ENCODE measurements at places on chromosomes 5 and 9.

DNA sequence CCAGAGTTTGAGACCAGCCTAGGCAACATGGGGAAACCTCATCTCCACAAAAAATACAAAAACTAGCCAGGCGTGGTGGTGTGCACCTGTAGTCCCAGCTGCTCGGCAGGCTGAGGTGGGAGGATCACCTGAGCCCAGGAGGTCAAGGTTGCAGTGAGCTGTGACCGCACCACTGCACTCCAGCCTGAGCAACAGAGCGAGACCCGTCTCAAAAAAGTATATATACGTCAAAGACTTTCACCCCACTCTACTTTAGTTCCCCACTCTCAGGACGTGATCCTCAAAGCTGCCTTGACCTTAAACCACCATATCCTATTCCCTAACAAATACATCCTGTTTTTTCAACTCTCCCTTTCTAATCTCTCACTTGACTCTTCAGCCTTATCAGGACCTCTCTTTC, 41.0 kb downstream of the PCDHGC5 start:
- no peak for ATAC-seq

DNA sequence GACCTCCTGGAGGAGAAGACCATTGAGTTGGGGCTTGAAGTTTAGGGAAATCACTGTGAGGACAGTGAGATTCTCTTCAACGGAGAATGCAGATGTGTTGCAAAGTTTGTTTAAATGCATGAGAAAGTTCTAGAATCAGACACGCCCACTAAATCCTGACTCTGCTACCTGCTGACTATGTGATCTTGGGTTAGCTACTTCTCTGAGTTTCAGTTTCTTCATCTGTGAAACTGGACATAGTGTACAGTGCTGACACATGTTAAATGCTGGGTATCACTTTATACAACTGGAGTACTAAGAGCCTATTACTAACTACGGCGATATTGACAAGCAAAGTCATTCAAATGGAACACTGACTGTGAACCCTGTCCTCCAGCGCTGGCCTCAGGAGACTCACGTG, 255.5 kb downstream of the HSPA4 start:
- no peak for ATAC-seq

DNA sequence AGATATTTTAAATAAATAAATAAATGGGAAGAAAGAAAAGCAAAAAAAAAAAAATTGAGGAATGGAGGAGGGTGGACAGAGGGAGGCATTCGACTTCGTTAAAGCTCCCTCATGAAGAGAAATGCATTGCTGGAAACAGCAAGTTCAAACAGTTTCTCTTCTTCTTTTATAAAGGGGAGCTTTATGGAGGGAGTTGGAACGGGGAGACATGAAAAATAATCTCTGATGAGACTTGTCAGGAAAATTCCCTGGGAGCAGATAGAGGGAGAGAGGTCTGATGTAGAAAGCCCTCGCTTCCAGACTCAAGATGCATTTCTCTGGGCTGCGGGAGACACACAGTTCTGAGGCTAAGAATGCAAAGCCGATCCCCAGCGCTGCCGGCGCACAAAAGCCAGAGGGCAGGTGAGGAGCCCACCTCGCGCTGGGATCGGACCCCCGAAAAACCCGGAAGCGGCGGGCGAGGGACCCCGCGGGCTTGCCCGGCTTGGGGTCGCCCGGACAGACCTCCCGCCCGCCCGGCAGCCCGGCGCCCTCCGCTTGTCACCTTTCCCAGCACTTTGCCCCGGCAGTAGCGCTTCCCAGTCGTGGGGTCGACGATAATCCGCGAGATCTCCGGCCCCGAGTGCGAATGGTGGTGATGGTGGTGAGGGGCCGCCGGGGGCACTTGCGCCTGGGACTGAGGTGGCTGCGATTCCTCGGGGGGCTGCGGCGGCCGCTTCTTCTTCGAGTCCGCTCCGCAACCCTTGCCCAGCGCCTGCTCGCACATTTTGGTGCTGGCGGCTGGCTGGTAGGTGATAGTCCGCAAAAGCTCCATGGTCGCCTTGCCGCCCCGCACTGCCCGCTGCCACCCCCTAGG, 512 bp downstream of the PLK2 start:
- ATAC-seq: no peak

DNA sequence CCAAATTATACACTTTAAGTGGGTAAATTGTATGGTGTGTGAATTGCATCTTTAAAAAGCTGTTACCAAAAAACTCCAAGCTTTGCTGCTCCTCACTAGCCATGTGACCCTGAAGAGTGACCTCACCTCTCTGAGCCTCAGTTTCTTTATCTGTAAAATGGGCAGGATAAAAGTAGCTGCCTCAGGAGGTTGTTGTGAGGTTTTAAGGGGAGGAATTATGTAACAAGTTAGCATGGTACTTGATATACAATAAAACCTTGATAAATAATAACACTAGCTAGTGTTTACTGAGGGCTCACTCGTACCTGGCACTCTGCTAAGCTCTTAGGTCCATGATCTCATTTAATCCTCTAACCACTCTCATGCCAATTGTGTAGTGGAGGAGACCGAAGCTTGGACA, 19.0 kb upstream of the PHF19 start:
- ATAC-seq: no peak

GRCh38 chr9:115520646-115521045, 402.7 kb upstream of the TNC start:
- ATAC-seq: no peak

DNA sequence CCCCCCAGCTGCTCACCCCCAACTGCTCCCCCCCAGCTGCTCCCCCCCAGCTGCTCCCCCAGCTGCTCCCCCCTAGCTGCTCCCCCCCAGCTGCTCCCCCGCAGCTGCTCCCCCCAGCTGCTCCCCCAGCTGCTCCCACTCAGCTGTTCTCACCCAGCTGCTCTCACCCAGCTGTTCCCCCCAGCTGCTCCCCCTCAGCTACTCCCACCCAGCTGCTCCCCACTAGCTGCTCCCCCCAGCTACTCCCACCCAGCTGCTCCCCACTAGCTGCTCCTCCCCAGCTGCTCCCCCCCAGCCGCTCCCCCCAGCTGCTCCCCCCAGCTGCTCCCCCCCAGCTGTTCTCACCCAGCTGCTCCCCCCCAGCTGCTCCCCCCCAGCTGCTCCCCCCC, 22.8 kb upstream of the AHRR start:
- no peak for ATAC-seq

- no peak for ATAC-seq
These were observed 91.8 kb upstream of the DAPK1 start for GRCh38 chr9:87405677-87406542.

DNA sequence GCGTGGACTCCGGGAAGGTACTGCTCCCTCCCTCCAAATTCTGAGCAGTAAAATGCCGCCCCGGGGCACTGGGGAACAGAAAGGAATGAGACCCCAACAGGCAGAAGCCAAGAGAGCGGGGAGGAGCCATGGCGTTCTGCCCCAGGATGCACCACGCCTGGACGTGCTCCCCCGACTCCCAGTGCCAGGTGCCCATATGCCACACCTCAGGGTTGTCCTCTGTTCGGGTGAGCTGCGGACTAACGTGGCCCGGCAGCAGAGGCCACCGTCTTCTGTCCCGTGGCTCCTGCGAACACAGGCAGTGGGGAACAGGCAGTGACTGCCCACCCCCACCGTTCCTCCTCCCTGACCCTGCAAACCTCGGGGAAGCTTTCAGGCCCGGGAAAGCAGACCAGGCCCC, 4.8 kb downstream of the SURF6 start:
- no peak for ATAC-seq

DNA sequence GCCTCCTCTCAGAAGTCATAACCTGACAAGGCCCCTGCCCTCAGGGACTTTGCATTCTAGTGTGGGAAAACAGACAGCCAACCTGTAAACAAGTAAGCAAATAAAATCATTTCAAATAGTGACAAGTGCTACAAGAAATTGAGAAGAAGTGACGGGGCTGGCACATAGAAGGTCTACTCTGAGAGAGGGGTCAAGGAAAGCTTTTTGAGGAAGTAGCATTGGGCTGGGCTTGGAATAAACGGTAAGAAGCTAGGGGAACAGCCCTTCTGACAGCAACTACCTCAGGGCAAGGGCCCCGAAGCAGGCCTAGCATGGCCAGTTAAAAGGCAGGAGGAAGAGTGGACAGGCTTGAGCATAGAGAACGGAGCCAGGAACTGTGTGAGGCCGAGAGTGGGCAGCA, 4.8 kb upstream of the SLC2A8 start:
- no peak for ATAC-seq

- peak; percentile 88 for ATAC-seq
These were observed 20.5 kb downstream of the SEMA4D start for GRCh38 chr9:89477384-89477783.

GRCh38 chr5:76641514-76642120, 18.4 kb upstream of the F2RL2 start:
- ATAC-seq: peak; percentile 30

DNA sequence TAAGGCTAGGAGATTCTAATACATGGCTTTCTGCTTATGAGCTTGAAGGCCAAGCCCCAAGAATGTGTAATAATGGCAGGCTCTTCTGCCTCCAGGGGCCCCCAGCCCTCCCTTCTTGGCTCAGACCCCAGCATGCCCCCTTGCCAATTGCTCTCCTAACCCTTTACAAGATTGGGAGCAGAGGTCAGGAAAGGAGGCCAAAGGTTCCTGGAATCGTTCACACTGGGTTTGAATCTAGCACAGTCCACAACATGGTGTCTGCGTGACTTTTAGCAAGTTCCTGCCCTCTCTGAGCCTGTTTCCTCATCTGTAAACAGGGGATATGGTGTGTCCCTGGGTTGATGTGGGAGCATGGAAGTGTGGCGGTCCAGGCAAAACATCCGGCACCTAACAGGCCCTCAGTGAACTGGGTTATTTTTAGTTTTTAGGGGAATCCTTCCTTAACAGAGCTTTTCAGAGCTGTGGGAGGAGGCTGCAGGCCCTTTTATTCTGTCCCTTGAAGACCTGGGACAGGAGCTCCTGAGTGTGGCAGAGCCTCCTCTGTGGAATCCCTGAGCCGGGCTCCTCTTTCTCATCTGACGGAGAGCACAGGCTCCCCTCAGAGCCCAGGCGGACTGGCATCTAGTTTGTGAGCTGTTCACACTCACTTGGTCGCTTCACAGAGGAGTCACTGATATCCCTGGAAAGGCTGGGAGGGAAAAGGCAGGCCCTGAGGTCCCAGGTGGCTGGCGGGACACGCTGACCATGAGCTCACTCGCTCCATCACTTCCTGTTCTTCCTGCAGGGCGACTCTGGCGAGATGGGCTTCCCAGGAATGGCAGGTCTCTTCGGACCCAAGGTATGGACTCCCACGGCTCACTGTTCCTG, 23.4 kb upstream of the ORM1 start:
- no peak for ATAC-seq

DNA sequence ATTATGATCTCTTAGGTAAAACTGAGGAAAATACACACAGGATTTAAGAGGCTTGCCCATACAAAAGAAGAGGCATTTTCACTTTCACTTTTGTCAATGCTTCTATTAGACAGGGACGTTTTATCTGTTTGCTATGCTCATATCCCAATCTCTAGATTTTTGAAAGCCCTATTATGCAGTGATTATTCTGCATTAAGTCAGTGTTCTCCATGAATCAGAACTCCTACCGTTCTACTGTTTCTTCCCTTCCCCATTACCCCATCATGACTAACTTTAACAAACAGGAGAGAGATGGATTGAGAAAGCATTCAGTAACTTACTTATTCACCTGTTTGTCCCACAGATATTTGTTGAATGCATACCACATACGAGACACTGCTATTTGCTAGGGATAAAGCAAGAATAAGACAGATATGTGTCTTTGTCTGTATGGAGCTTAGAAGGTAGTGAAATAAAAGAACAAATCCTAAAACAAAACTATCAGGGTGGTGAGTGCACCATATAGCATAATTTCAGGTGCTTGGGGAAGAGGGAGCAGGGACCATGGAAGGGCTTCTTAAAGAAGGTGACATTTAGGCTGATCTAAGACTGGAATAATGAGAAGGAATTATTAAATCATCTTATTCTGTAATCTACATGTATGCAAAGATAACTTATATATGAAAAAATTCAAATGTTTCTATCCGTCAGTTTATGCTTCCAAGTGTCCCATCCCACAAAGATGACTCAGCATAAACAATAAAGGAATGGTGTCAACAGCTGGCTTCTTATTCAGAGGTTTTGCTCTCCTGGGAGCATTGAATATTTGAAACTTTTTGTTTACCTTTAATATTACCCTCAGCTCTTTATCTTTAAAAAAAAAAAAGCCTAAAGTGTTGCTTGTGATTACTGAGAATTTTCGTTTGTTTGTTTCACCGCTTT, 328.1 kb downstream of the HINT1 start:
- ATAC-seq: peak; percentile 24

- ATAC-seq: peak; percentile 18
These were observed 67.4 kb downstream of the CTSL start for GRCh38 chr9:87793292-87793691.

GRCh38 chr9:69674716-69675438, 2.7 kb upstream of the APBA1 start:
- no peak for ATAC-seq

- no peak for ATAC-seq
These were observed 34.3 kb upstream of the ARL15 start for GRCh38 chr5:54344653-54345052.

- no peak for ATAC-seq
These were observed 5.0 kb upstream of the EBF1 start for GRCh38 chr5:159104759-159105144.

DNA sequence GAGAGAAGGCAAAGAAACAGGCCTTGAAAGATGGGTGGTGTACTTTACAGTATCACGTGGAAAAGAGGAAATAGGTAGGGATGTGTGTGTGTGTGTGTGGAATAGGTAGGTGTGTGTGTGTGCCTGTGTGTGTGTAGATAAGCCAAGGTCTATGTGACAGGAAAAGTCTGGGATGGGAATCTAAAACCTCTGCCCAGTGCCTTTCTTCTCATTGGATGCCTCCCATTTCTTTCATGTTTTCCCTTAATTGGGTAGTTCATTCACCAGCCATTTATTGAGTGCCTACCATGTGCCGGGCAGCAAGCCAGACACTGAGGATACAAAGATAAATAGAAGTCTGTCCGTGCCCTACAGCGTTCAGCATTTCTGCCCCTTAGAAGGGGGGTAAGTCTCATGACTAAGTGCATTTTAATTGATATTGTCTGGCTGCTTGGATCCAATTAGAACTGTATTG, 1.0 kb downstream of the URM1 start:
- ATAC-seq: no peak

DNA sequence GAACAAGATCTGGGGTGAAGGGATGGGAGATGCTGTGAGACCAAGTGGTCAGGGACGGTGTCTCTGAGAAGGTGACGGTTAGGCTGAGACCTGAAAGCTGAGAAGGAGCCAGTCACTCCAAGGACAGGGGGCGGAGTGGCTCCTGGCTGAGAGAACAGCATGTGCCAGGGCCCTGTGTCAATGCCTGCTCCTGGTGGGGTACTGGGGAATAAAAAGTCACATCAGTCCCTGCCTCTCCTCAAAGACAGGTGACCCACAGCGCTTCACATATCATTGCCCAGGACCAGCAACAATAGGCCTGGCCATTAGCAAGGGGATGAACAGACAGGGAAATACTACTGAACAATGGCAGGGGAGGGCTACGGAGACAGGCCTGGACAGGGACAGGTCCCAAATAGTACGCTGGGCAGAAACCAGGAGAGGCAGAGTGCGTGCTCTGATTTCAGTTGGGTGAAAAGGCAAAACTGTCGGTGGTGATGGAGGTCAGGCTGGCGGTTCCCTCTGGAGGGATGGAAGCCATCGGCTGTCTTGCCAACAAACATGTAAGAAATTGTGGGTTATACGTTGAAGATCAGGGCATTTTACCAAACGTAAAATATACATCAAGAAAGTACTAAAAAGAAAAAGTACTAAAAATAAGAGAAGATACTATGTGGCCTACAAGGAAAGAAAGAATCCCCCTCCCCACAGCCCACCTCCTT, 64.3 kb downstream of the C9orf50 start:
- ATAC-seq: no peak

- no peak for ATAC-seq
These were observed 140.5 kb downstream of the SCAMP1 start for GRCh38 chr5:78500871-78501270.

Data from activated CD4-positive, CD25-positive, alpha-beta regulatory T cell treated with anti-CD3 and anti-CD28 coated beads, Interleukin-2, amount 50 U/mL, for 24 hours (primary cell).